ENCODE measurements at places on chromosomes 7 and 10.

DNA sequence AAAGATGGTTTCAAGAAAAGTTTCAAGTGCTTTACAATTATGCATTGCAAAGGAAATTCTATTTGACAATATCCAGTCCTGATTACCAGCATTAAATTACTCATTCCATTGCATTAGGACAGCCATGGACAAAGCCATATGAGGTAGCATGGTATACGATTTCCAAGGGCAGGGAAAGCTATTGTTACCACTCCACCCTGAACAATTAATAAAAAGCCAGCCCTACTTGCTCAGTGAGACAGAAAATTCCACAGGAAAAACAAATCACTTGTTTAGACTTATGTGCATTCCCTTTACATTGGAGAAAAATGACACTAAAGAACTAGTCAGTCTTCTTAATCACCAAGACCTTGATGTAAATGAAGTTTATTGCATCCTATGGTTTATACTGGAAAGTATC, 5.6 kb downstream of the CD36 start:
- DNase-seq, result no peak

GRCh38 chr10:103060575-103060974, 132.5 kb downstream of the NT5C2 start:
- DNase-seq, result no peak

- DNase-seq, result no peak
Measured at GRCh38 chr10:127012769-127013152, 107.5 kb downstream of the DOCK1 start.

- DNase-seq, result no peak
Measured at GRCh38 chr10:88095223-88095721, 231.8 kb downstream of the PTEN start.

DNA sequence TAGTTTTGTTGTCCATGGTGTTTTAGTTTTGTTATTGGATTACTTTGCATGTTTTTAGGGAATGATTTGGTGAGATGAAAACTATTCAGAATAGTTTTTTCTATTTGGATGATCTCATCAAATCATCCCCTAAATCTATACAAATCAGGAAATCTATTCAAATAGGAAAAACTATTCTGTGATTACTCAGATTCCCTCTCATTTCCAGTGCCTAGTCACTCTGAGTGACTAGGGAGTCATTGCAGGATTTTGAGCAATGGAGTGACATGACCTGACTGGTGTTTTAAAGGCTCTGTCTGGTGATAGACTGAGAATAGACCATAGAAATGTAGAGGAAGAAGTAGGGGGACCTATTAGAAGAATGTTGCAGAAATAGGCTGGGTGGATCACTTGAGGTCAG, 72.4 kb downstream of the TPST1 start:
- DNase-seq, result no peak

DNA sequence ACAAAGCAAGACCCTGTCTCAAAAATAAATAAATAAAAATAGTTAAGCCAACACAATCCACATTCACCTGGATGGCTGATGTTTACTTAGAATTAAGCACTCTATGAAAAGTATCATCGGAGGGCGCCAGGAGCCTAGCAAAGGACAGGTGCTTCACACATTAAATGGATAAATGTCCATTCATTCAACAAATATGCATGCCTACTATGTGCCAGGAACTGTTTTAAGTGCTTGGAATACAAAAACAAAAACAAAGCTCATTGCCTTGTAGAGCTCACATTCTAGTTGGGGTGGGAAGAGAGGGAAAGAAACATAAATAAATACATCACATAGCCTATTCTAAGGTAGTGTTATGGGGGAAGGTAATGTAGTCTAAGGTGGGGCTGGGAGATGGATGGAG, 4.1 kb downstream of the BAIAP2L1 start:
- no peak for DNase-seq

- no peak for DNase-seq
Measured at GRCh38 chr10:17061418-17061817, 68.2 kb downstream of the CUBN start.

GRCh38 chr10:51001587-51001986, 72.7 kb upstream of the PRKG1 start:
- no peak for DNase-seq

- DNase-seq, result peak; percentile 14
Measured at GRCh38 chr10:78973901-78974616, 94.7 kb upstream of the ZMIZ1 start.

DNA sequence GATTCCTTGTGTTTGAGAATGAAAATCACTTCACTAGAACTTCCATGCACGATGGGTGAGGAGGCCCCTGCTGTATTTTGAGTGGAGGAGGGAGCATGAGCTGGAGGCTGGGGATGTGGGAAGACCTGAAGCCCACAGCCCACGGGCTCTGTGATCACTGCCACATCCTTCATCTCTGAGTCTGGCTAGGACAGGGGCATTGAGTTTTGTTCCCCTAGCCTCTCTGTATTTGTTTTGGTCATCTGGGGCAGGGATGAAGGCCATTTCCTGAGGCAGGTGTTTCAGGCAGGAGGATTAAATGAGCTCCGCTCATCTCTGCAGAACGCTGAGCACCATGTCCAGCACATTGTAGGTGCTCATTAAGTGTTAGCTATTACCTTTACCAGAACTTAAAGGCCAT, 293.6 kb downstream of the GLRX3 start:
- DNase-seq, result no peak

GRCh38 chr10:99427566-99428190, 2.7 kb downstream of the GOT1 start:
- no peak for DNase-seq

DNA sequence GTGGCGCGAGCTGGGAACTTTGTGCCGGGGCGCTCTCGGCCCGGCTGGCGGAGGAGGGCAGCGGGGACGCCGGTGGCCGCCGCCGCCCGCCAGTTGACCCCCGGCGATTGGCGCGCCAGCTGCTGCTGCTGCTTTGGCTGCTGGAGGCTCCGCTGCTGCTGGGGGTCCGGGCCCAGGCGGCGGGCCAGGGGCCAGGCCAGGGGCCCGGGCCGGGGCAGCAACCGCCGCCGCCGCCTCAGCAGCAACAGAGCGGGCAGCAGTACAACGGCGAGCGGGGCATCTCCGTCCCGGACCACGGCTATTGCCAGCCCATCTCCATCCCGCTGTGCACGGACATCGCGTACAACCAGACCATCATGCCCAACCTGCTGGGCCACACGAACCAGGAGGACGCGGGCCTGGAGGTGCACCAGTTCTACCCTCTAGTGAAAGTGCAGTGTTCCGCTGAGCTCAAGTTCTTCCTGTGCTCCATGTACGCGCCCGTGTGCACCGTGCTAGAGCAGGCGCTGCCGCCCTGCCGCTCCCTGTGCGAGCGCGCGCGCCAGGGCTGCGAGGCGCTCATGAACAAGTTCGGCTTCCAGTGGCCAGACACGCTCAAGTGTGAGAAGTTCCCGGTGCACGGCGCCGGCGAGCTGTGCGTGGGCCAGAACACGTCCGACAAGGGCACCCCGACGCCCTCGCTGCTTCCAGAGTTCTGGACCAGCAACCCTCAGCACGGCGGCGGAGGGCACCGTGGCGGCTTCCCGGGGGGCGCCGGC, 870 bp downstream of the FZD1 start:
- no peak for DNase-seq

DNA sequence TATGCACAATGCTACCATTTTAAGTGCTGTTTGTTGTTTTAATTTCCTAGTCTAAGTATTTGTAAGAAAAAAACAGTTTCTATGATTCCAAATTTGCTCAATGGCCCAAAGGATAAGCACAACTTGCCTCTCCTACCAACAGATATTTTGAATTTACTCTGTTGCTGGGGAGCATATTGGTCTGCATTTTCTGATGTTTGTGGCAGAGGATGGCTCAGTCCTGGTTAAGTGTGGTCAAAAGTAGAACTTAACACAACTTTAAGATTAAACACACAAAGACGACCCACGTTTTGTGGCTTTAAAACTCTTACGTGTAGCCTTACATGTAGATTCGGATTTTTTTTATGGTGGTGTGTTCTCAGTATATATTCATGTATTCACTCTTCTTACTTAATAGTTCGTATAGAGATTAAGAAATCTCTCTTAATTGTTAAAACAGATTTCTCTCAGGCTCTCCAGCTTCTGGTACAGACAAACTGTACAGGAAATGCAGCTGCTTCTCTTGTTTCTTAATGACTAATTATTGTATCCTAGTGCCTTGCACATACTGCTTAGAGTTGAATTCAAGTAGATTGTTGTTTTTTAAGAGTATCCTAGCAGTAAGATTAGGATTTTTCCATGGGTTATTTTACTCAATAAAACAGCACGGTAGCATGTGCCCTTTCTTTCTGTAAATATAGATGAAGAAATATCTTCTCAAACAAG, 86.2 kb downstream of the GPR85 start:
- no peak for DNase-seq

- DNase-seq, result no peak
Measured at GRCh38 chr7:152383341-152384234, 52.2 kb downstream of the KMT2C start.

DNA sequence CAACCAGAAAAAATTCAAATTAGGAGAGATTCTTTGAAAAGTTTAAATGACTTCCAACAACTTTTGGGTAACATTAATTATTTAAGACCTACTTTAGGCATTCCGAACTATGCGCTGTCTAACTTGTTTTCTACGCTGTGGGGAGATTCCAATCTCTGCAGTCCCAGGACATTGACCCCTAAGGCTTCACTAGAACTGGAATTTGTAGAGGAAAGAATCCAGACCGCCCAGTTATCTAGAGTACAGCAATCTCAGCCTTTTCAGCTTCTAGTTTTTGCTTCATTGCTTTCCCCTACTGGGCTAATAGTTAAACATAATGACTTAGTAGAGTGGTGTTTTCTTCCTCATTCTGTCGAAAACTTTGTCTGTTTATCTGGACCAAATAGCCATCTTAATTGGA, 14.9 kb upstream of the DDC start:
- no peak for DNase-seq

DNA sequence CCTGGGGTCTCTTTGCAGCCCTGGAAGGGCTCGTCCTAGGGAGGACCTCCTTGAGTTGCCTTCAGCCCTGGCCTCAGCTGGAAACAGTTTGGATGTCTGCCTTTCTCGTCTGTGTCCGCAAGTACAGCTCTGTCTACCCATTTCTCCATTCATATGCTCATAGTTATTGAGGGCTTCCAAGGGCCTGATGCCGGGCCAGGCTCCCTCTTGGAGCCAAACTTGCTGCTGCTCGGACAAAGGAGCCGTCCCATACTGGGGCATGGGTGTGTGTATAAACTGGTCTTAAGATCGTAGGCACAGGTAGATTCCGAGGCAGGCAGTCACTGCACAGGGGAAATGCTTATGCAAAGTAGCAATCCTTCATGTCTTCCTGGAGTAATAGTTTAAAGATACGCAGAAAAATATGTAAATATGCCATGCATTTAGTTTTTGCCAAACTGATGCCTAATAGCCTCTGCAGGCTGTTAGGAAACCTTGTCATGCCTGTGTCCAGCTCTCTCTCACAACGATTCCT, 117.0 kb upstream of the BTBD16 start:
- DNase-seq, result no peak

DNA sequence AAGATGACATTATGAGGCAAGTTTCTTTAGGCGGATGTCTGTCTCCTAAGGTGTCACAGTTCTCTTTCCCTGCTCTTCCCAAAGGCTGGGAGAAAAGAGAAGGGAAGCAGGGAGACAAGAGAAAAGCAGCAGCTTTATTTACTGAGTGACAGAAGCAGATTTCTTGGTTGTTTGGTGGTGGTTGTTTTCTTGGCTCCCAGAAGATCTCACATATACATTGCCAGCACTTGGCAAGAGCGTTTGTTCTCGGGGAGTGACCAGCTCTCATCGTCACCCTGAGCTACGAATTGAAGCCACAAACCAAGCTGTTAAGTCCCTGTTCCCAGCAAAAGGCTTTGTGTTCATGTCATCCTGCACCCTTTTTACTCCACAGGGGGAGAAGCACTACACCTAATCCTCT, 11.4 kb downstream of the CDHR3 start:
- DNase-seq, result no peak

- no peak for DNase-seq
Measured at GRCh38 chr7:110718503-110719205, 372.3 kb upstream of the LRRN3 start.

GRCh38 chr10:101237081-101237981, 8.1 kb upstream of the LBX1 start:
- DNase-seq, result no peak

- DNase-seq, result no peak
Measured at GRCh38 chr7:14924398-14924797, 21.8 kb upstream of the DGKB start.

- no peak for DNase-seq
Measured at GRCh38 chr10:112605063-112605462, 158.0 kb downstream of the VTI1A start.

DNA sequence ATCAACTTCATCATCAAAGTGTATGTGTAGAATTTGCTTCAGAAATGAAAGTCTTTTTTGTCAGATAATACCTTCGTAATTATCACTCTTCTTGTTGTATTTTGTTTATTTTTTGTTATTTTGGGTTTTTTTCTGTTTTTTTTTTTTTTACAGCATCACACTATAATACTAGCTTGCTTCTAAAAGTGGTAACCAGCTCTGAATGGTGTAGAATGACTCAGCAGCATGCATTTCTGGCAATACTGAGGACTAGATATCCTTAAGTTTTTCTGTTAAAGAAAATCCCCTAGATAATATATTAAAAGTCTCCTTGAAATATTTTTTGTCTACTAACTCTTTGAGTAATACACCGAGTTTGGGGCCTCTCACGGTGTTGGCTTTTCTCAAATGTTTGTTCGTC, 109.1 kb downstream of the LMBR1 start:
- no peak for DNase-seq
